ENCODE measurements at places on chromosomes 12 and 14.

- no peak for DNase-seq
Measured at GRCh38 chr14:57833323-57833722, 32.6 kb downstream of the SLC35F4 start.

GRCh38 chr12:22986997-22987396, 362.0 kb downstream of the ETNK1 start:
- DNase-seq, result no peak

GRCh38 chr14:80136358-80136757, 74.9 kb downstream of the DIO2 start:
- no peak for DNase-seq

GRCh38 chr12:48201091-48201490, 2.0 kb downstream of the OR10AD1 start:
- DNase-seq, result no peak

DNA sequence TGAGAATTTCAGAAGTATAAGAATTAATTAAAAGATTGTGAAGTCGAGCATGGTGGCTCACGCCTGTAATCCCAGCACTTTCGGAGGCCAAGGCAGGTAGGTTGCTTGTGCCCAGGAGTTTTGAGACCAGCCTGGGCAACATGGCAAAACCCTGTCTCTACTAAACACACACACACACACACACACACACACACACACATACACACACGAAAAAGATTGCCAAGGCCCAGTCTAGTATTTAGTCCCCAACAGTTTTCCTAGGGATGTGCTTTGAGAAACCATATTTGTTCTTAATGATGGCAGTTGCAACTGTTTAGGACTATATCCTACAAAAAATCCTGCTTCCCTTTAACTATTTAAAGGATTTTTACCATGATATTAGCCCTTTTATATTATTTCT, 6.0 kb downstream of the TBK1 start:
- DNase-seq, result no peak

DNA sequence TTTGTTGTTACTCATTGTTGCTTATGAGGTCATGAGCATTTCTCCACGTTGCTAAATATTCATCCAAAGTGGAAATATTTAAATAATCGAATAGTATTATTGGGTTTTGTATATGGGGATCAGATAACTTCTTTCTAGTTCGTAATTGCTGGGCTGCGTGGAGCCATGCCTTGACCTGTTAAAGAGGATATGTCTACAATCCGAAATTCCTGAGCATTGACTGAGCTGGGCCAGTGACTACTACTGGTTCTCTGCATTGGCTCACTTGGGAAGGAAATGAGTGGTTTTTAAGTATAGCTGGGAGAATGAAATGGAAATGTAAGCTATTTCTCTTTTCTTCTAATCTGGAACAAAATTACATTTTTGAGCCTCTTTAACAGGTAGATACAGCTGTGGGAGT, 163.2 kb downstream of the RPL10L start:
- no peak for DNase-seq

DNA sequence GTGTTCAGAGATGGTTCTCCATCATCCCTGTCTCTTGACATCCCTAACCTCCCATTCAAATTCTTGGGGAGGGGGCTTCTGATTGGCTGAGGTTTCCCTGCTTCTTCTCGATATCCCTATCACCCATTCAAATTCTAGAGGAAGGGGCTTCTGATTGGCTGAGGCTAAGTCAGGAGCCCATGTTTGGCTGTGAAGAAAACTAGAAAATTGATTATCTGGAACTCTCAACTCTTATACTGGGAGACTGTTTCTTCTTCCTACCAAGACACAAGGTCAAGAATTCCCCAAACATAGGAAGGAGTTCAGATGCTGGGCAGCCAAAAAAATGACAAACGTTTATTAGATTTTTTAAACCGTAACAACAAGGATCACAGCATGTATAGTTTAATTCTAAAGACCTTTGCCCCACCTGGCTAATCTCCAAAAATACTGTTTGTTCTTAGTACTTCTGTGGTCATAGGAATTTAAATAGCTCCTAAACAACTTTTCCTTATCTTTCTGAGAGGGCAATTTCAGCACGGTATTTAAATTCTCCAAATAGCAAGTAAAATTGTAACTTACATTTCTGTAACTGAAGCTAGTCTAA, 26.4 kb downstream of the SPIC start:
- no peak for DNase-seq

All from anterior cingulate cortex (tissue), 58 donors.